ENCODE measurements at places on chromosomes 12 and 14.

DNA sequence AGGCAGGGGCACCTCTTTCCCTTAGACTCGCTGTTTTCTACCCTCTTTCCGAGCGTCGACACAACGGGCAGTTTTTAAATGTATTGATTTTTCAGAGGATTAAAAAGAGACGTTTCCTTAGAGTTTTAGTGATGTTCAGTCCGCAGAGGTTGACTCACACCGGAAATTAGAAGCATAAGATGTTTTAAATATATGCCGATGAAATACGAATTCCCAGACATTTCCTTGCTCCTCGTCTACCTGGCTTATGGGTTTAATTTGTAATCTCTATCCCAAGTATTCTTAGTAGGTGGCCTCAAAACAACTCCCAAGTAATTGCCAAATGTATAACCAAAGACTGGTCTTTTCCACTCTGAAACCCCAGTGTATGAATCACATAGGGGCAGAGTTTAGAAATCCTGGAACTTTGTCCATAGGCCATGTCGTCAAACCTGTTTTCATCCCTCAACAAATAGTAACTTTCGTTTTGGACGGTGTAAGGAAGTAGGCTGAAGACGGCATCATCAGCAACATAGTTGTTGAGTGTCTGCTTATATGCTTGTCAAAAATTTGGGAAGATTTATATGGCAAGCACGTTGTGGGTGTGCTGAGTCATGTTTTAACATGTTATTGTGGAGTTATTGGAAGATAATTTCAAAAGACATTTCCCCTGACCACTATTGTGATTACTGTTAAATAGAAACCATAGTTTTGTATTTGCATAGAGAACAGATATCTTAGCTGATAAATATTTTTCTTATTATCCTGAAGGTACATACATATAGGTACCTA, 824 bp downstream of the TBK1 start:
- DNase-seq = peak; percentile 51

DNA sequence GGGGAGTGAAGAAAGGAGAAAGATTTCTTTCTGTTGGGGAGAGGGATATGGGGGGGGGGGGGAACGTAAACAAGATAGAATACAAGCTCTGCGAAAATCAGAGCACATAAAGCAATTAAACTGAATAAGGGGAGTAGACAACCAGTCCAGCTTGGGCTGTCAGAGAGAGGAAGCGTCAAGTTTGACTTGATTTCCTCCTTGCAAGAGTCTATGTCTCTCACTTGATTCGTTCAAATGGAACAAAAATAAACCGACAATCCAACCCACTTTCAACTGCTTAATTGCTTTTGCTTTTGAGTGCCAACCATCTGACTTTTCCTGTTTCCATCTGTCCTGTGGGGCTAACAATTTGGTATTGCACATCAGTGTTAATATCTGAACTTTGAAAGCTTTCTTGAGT, 942 bp downstream of the SYT1 start:
- DNase-seq = peak; percentile 74

- DNase-seq = no peak
Observed at GRCh38 chr12:41980390-41980789, 164.3 kb downstream of the GXYLT1 start.

DNA sequence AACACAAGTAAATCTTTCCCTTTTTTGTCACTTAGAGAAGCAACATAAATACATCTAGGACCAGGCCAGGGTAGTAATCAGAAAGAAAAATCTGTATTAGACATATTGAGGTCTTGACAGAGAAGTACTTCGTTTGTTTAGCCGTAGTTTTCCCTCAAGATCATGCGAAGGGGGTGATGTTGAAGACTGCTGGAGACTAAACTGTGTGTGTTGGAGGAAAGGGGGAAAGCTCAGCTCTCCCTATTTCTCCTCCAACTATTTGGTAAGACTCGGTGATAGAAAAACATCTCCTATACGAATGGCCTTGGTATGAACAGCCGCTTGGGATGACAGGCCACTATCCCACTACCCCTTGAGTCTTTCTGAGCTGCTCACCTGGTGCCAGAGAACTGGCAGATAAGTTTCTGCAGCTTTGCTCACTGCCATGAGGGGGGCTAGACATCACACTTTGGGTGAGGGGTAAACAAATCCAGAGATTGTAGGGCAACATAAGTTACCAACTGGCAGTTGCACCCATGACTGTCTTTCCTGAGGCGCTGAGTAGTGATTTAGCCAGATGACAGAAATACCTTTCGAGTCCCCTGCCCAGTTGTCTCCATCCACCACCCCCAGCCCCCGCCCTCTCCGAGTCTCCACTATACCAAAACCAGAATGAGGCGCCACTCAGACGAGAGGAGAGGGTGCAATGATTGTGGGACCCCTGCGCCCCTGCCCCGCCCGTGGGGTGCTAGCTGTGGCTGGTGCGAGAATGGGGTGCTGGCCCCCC, 685 bp downstream of the VAMP1 start:
- peak; percentile 5 for DNase-seq

DNA sequence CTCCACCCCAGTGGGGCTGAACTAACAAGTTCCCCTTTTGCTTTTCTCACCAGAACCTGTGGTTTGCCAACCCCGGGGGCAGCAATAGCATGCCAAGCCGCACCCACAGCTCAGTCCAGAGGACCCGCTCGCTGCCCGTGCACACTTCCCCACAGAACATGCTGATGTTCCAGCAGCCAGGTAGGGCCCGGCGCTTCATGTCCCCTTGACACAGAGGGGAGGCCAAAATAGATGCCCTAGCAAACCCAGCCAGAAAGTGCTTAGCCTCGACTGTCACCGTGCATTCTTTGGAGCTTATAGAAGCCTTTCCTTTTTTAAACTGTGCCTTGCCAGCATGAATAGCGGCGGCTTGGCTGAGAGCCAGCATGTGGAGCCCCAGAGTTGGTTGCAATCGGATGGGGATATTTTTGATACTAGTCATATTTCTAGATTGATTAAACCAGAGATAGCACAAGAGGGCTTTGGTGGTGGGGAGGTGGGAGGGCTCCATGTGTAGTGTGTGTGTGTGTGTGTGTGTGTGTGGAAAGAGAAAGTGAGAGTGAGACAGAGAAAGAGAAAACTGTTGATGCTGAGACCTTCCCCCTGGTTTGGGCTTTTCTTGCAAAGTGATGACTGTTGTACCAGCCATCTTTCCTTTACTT, 126.1 kb downstream of the GCH1 start:
- DNase-seq = peak; percentile 40

- no peak for DNase-seq
Observed at GRCh38 chr12:50613463-50613862, 108.7 kb downstream of the DIP2B start.

DNA sequence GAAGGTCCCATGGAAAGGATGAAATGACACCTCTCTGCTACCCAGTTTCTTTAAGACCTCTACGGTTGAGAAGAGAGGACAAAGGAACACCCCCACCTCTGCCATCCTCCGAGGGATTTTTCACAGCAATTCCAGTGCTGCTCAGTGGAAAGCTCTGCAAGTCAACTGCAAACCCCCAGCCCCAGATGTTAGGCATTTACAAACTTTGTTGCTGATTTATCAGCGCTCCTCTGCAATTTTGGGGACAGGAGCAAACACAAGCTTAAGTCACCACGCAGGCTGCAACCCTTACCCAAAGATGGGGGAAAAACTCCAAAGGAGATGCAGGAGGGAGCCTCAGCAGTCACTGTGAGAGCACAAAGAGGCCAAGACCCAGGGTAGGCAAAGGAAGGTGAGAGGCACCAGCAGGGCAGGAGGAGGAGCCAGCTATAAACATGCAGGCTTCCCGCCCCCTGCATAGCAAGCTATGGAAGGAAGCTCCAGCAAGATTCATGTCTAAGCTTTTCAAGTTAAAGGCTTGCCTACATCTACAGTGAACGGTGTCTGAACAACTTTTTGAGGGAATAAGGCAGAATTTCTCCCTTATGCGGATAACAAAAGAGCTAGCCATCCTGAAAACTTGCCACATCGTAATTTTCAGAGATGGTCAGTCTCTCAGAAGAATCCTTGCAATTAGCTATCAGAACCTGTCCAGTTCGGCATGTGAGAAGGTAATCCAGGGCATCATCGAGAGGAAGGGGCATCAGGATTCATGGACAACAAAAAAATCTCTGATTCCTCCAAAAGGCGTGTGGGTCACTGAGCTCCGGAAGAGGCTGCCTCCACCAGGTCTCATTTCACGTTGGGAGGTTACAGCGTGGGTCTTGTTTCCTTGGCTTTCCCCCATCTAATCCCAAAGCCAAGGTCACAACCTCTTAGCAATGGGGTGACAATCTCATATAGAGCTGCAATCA, 3.9 kb downstream of the CTDSP2 start:
- DNase-seq = no peak

GRCh38 chr12:119857041-119857591, 20.0 kb downstream of the CIT start:
- DNase-seq = no peak

DNA sequence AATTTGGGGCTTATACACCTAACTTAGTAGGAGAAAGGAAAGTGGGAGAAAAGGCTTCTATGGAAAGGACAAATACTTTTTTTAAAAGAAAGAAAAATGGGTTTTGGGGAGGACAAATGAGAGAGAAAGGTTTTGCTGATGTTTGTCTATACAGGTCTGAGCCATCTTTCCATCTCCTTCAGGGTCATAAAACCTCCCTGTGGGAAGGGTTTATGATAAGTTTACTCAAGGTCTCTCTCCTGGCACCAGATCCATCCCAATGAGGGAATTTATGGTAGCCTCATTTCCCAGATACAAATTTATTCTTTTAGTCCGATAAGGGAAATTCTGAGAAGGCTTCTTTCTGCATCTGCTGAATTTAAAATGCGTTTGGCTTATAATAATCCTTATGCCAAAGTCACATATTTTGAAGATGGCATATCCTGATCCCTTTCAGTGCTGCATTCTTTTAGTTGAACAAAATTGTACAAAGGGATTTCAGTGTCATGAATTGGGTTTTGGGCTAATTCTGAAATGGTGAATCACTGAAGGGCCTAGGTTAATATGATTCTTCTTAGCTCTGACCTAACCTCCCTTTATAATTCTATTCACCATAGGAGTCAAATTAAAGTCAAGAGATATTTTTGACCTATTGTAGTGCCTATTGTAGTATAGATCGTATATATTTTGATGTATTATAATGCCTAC, 173.5 kb upstream of the DYRK2 start:
- no peak for DNase-seq

DNA sequence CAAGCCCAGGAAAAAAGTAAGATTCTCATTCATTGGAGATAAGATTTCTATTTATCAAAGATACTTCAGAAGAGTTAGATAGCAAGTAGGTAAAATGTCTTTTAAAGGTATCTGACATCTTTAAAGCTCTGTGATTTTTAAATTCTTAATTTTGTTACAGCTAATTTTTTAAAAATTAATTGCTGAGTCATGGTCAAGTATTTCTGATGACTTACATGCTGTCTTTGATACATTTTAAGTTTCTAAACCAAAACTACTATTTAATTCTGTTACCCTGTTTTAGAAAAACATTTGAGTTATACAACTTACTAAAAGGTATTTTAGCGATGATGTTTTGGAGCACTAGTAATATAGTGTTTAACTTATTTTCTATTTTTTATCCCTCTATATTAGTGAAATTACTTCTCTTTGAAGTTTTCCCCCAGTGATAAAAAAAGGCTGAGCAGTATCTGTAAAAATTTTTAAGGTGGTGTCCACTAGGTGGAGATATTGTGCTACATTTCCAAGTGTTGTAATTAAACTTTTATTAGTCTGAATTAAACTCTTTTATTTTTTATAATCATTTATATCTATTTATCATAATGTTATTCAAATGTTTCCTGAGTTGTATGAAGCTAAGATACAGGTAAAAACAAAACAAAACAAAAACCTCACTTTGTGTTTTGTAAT, 11.5 kb downstream of the ALG10 start:
- DNase-seq = peak; percentile 15

Data from NCI-H1105 treated with DMSO at 0.1 percent for 48 hours (cell line).